ENCODE measurements at places on chromosomes 6 and 20. TPM values are rescaled to one million over a fixed set of nuclear protein-coding genes. Genes with fewer than 3 reads are reported as not detected.

DNA sequence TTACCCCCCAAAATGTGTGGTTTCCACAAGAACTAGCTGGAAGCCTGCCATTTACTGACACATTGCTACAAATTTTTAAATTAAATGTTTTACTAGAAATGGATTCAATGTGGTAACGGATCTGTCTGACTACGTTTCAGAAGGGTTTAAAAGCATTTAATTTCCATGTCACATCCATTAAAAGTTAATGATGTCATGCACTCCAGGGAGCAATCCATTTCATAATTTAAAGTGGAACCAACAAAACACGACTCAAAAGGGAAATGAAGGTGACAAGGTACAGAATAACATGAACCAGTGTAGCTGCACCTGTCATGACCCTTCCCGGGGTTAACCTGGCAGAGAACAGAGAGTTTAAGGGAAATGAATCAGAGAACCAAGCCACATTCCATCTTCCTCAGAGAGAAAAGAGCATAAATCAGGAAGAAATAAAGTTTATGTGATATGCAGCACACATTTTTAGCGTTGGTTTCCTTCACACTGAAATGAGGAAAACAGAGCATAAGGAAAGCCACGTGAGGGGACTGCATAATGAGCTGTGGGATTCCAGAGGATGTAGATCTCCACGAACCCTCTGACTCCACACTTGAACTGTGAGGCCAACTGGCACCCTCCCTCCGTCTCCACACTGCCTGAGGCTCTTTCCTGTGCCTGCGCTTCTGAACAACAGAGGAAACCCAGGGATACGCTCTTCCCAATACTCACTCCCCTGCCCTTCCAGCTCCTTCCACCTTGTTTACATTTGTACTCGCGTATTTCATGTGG, 170.3 kb upstream of the AHI1 start:
- peaks cover 7% of the 10 kb centered on the region for H3K4me1 ChIP-seq
- no peaks in the 10 kb centered on the region for H3K36me3 ChIP-seq
- DNase-seq: no peak
- H3K27ac ChIP-seq: no peak overlapping the region
- no peak overlapping the region for H3K4me3 ChIP-seq
- no peaks in the 10 kb centered on the region for H3K27me3 ChIP-seq

- no peaks in the 10 kb centered on the region for H3K36me3 ChIP-seq
- H3K4me1 ChIP-seq: no peaks in the 10 kb centered on the region
- no peak overlapping the region for H3K27ac ChIP-seq
- no peak for DNase-seq
- H3K27me3 ChIP-seq: no peaks in the 10 kb centered on the region
Observed at GRCh38 chr6:163364641-163365040, 49.9 kb upstream of the QKI start.

GRCh38 chr6:111804627-111805235, 68.5 kb downstream of the FYN start:
- peaks cover 19% of the 10 kb centered on the region for H3K4me1 ChIP-seq
- no peaks in the 10 kb centered on the region for H3K36me3 ChIP-seq
- H3K27ac ChIP-seq: peak overlapping the region; percentile 50
- H3K4me3 ChIP-seq: no peak overlapping the region

GRCh38 chr6:77368660-77369313, 94.5 kb downstream of the HTR1B start:
- H3K4me3 ChIP-seq: peak overlapping the region; percentile 29
- H3K4me1 ChIP-seq: no peaks in the 10 kb centered on the region
- no peak overlapping the region for H3K27ac ChIP-seq
- no peak for DNase-seq

DNA sequence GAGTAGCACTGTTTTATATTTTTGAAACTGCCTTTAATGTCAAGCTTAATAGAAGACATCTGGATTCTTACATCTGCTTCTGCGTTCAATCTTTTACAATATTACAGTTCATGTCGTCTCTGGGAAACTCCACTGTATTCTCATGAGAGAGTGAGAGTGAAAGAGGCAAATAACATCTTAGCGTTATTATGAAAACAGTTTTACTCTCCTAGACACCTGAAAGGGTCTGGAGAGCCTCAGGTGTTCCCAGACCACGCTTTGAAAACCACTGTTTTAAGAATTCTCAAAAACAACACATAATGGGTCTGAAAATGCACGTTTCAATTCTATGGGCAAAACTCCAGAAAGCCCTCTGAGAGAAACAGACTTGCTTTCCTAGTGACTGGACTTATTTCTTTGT, 63.3 kb downstream of the ARHGAP18 start:
- peak overlapping the region; percentile 59 for H3K27ac ChIP-seq
- H3K4me1 ChIP-seq: no peaks in the 10 kb centered on the region
- H3K27me3 ChIP-seq: no peaks in the 10 kb centered on the region
- no peak overlapping the region for H3K4me3 ChIP-seq
- DNase-seq: no peak

Gene NR2E1
- total RNA-seq: not detected
